DND-41 (cell line): ENCODE measurements at places on chromosomes 6 and 20.

DNA sequence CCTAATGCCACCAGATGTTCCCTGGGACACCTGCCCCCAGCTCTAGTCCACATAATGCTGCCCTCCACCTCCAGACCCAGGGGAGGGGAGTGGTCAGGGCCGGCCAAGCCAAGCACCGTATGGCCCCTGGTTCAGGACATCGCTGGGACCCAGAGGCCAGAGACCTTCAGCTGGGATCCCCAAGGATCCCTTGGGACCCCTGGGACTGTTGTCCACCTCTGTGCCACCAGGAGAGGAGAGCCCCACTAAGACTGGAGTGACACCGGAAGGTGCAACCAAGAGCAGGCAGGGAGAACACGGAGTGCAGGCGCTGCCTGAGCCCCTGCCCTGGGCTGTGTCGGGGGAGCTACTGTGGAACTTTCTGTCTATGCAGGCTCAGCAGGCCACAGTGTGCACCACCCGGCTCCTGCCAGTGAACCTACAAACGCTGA lies 43.6 kb downstream of the CTCFL start:
- no peak for DNase-seq

- DNase-seq: no peak
These were observed 15.8 kb downstream of the TSPYL4 start for GRCh38 chr6:116238083-116238482.

GRCh38 chr6:111573131-111573883 lies 32.4 kb downstream of the TRAF3IP2 start:
- peak; percentile 87 for DNase-seq

DNA sequence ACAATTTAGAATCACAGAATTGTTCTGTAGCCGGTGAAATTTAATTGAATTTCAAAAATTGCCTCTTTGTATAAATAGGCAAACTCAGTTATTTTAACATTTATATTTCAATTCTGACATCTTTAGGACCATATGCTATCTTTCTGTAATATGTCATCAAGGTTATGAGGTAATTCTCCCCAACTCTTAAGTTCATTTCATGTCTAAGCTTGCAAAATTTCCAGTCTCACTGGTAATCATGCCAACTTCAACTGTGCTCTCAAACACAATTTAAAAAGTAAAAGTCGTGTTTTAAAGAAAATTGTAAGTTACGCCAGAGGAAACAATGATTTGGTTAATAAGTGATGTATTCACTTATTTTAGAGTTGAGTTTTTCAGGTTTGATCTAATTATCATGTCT lies 1.4 kb downstream of the NCOA7 start:
- no peak for DNase-seq

GRCh38 chr20:64261138-64261537 lies 5.6 kb downstream of the PCMTD2 start:
- no peak for DNase-seq

- DNase-seq: no peak
These were observed 59.0 kb upstream of the QKI start for GRCh38 chr6:163355426-163355991.

- no peak for DNase-seq
These were observed 375.2 kb upstream of the MARCKS start for GRCh38 chr6:113481910-113482309.

- no peak for DNase-seq
These were observed 395.3 kb downstream of the CD109 start for GRCh38 chr6:74091136-74091793.
